ENCODE measurements at places on chromosomes 13 and 19.

DNA sequence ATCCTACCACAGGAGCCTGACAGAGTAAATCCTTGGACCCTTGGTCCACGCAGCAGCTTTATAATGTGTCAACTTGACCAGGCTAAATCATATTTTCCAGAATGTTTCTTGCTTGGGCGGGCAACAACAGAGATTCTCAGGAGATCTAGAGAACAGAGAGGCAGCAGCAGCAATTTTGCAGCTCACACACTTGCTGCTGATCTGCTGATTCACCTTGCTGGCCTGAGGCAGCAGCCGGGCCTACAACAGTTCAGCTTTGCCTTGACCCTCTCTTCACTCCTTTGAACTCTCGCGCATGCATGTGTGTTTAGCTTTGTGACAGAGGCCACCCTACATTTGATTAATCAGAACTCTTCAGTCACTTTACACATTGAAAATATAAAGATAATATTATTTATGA lies 159.3 kb downstream of the UGGT2 start:
- DNase-seq: no peak

DNA sequence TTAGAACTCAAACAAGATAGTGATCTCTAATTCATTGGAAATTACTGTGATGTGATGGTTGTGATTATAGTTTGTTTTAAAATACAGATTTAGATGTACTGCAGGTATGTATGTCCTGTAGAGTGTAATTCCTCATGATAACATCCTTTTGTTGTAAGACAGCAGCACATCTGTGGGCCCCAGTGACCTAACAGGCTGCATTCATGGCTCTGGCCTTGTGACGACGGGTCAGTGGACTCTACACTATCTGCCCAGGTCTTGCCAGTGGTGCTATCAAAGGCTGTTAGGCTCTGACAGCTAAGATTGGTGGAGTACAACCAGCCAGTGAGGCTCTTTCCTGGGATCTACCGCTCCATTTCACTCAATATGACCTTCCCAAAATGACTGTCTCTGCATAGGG lies 158.4 kb downstream of the MTUS2 start:
- no peak for DNase-seq

DNA sequence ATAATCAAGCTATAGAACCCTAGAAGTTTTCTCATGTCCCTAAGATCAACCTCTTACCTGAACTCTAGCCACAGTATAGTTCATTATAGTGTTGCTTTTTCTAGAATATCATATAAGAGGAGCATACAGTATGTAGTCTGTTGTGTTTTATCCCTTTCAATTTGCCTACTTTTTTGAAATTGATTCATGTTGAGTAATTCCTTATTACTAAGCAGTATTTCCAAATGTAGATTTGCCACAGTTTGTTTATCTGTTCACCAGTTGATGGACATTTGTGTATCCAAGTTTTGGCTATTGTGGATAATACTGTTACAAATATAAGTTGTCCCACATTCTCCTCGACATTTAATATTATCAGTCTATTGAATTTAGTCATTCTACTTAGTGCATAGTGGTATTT lies 138.0 kb downstream of the LMO7 start:
- DNase-seq: no peak

DNA sequence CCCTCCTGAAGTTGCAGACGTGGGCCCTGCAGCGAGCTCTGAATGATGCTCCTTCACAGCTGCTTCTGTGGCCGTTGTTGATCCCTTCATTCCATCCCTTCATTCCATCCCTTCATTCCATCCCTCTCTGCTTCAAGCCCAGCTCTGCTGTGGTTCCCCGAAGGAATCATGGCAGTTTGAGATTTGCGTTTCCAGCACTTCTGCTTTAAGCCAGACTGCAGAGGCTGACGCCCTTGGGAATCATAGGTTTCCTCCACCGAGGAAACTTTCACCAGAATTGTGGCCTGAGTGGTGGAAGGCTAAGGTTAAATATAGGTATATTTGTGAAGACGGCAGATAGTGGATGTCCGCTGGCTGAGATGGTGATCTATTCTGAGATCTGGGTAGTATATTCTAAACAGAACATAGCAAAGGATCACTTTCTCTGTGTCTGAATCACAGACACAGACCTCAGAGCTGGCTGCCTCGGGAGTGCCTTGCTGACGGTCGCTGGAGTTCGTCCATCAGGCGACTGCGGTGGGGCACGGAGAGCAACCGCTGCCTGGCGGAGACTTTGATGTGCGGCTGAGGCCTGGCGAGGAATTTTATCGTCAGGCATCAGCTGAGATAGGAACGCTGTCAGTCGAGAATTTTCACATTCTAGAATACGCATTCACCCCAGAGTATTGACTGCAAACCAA lies 42.8 kb upstream of the DCUN1D2 start:
- DNase-seq: no peak

- DNase-seq: no peak
Observed at GRCh38 chr19:48036765-48037164, 7.1 kb downstream of the CABP5 start.

DNA sequence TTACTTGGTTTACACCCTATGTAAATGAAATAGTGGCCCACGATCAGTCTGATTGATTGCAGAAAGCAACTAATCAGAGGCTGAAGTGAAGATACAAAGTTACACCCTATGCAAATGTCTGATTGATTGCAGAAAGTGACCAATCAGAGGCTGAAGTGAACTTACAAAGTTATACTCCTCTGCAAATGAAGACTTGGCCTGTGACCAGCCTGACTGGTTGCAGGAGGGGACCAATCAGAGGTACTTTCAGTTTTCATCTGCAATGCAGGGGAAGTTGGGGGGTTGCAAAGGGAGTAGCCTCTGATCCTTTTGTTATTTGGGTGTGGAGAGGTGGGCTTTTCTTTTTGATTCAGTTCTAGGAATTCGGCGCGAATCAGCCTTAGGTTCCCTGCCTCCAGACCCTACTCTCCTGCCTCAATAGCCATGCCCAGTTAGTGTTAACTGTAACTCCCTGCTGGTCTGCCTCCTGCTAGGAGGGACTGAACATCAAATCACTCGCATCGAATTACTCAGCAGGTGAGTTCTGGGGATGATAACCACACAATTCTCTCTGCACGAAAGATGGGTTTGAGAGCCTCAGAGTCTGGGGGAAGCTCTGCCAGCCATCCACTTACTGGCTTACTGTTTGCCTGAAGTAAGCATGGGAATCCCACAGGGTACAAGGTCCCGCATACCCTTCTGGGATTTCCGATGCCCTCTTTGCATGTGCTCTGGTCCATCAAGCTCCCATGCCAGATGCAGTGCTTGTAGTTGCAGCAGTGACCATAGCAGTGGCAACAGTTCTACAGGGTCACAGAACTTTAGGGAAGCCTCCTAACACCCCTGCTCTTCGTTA lies 7.5 kb downstream of the ARL11 start:
- no peak for DNase-seq

- DNase-seq: no peak
Observed at GRCh38 chr19:31527443-31527842, 178.2 kb upstream of the TSHZ3 start.

- DNase-seq: no peak
Observed at GRCh38 chr19:49133621-49134454, 14.5 kb downstream of the PPFIA3 start.

DNA sequence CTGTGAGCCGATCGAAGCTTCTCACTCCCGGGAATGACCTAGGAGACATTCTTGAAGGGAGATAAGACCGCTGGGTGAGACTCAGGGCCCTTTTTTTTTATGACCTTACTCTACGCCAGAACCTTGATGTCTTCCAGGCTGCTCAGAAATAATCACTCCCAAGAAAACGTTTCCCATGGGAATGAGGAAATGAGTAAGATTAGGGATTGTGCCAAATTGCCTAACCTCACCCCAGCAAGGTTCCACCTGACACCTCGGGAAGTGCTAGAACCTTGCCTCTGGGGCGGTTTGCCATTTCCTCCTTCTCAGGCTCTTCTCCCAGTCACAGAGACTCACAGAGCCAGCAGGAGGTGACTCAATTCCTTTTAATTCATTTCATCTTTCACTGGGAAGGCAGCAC lies 2.3 kb downstream of the SLC46A3 start:
- no peak for DNase-seq

DNA sequence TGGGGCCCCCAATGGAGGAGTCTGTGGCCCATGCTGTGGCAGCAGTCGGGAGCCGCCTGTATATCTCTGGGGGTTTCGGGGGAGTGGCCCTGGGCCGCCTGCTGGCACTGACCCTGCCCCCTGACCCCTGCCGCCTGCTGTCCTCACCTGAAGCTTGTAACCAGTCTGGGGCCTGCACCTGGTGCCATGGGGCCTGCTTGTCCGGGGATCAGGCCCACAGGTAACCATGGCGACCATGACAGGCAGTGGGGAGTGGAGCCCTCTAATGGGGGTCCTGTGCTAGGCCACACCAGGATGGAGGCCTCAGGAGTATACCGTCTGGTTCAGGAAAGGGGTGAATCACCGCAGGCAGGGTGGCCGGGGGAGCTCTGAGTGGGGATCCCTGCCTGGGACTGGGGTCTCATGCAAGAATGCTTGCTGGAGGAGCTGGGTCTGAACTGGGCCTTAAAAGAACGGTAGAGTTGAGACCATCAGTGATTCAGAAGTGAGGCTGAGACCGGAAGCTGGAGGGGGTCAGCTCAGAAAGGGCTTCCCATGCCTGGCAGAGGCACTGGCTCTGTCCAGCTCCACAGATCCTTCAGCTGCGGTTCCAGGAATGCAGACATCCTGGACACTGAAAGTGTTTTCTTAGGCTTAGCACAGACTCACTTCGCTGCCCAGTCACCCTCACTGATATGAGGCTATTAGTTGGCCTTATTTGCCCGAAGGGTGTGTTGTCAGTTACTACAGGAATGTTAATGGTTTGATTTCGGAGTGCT lies 29.1 kb downstream of the CNFN start:
- no peak for DNase-seq

DNA sequence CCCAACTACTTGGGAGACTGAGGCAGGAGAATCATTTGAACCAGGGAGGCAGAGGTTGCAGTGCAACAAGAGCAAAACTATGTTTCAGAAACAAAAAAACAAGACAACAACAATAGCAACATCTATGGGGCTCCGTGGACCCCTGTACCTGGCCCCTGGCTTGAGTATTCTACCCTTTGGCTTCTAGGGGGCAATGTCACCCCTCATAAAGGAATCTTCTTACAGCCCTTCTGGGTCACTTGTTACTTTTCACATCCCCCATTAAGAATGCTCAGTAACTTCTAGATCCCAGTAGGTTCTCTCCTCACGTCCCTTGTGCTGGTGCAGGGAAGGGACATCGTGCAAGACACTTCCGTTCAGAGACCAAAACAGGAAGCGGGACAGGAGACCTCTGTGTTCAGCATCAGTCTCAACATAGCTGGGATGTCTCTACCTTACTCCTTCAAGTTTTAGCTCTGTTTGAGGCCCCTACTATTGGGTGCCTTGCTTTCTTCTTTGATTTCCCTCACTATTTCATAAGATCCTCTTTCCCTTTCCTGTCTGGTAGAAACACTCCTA lies 218.1 kb upstream of the ARGLU1 start:
- DNase-seq: no peak

GRCh38 chr19:58497634-58498170 lies 14.1 kb downstream of the SLC27A5 start:
- no peak for DNase-seq

DNA sequence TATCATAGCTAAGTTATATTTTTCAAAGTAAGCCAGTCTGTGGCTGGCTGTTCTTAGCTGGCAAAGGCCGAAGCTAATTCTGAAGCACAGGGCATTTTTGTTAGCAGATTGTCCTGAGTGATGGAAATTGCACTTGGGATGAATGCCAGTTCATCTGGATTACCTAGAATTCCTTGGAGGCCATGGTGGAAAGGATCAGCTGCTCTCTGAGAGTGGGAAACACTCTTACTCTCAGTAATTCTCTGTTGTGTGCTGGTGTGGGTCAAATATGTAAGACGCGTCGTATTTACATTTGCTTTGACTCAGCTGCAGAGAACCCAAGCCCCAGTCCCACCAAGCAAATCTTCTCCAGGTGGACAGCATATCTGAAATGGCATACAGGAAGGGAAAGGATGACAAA lies 60.7 kb upstream of the C1QTNF9B start:
- no peak for DNase-seq

GRCh38 chr19:8609279-8610040 lies 1.1 kb downstream of the ADAMTS10 start:
- peak; percentile 60 for DNase-seq

DNA sequence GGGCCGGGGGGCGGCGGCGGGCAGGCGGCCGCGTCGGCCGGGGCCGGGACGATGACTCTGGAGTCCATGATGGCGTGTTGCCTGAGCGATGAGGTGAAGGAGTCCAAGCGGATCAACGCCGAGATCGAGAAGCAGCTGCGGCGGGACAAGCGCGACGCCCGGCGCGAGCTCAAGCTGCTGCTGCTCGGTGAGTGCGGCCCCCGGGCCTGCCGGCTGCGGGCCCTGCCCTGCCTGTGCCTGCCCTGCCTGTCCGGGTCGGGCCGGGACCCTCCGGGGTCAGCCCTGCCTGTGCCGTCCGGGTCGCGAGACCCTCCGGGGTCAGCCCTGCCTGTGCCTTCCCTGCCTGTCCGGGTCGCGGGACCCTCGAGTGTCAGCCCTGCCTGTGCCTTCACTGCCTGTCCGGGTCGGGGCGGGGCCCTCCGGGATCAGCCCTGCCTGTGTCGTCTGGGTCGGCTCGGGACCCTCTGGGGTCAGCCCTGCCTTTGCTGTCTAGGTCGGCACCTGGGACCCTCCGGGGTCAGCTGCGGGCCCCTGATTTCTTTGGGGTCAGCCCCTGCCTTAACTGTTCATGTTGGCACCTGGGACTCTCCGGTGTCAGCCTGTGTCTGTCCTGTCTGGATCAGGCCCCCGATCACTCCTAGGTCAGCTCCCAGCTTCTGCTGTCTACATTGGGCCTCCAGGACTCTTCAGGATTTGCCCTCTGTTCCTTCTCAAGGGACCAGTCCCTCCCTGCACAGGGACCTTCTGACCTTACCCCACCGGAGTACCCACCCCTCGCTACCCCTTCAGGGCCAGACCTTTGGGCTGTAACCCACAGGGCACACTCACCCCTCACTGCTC lies 659 bp downstream of the GNA11 start:
- no peak for DNase-seq

- DNase-seq: peak; percentile 10
Observed at GRCh38 chr13:49517461-49517860, 21.7 kb downstream of the PHF11 start.
